IMR-90 (cell line): ENCODE measurements at places on chromosomes 3 and 15. TPM values are rescaled to one million over a fixed set of nuclear protein-coding genes. Genes with fewer than 3 reads are reported as not detected.
A peak's percentile ranks its signal among the peaks of the same experiment; 100 is the strongest.

DNA sequence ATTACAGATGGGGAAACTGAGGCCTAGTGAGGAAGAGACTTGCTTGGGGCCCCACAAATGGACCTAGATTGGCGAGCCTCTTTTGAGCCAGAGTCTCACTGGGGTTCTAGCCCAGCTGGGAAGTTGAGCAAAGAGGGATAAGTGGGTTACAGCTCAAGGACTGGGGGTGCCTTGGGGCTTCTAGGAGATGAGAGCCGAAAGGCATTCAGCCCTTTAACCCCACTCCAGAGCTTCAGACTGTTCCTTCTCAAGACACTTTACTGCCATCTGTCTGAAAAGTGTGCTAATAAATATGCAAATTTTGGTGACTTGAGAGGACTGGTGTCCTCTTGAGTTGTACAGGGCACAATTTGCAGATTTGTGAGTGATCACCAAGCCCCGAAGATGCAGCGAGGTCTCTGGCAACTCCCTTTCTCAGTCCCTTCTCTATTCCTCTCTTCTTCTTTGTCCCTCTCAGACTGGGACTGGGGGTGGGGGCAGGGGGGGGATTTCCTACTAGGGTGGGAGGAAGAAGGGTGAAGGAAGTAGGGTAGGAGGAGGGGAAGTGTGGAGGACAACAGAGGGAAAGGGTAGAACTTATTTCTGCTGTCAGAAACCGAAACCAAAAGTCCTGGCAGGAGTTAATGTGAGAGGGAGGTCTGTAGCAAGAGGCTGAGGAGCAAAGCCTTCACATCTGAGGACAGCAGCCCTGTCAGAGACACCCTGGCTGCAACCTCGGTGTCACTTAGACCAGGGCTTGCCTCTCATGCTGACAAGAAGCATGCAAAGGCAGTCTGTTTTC is 16.2 kb upstream of the ANKDD1A start:
- H3K36me3 ChIP-seq = no peaks in the 10 kb centered on the region
- H3K27me3 ChIP-seq = no peaks in the 10 kb centered on the region
- H3K4me3 ChIP-seq = no peak overlapping the region; the same call in 1 of the 2 replicates
- H3K27ac ChIP-seq = peak overlapping the region; percentile 9
- peaks cover 43% of the 10 kb centered on the region for H3K4me1 ChIP-seq
- DNase-seq = peak; percentile 65

DNA sequence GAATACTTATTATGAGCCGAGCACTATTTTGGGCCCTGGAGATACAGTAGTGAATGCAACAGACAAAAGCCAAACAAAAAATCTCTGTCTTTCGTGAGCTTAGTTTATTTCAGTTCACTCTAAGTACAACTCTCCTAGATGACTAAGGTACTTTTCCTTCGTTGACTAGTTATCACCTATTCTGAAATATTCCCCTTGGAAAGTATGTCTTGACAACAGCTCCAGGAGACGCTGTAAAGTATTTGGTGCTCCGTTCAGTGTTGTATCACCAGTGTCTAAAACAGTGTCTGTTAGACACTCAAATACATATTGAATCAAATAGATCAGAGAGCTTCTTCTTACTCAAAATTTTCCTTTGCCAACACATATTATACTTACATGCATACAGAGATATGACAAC is 119.6 kb downstream of the TFDP2 start:
- no peak for DNase-seq
- no peaks in the 10 kb centered on the region for H3K36me3 ChIP-seq
- H3K4me1 ChIP-seq = no peaks in the 10 kb centered on the region

- H3K4me1 ChIP-seq = peaks cover 7% of the 10 kb centered on the region
- H3K27me3 ChIP-seq = no peaks in the 10 kb centered on the region
- H3K4me3 ChIP-seq = no peak overlapping the region
Measured at GRCh38 chr3:46520531-46520930, 22.8 kb downstream of the RTP3 start.

GRCh38 chr3:144948711-144949110 is 977.1 kb downstream of the DIPK2A start:
- H3K27ac ChIP-seq = no peak overlapping the region
- no peaks in the 10 kb centered on the region for H3K27me3 ChIP-seq
- no peaks in the 10 kb centered on the region for H3K36me3 ChIP-seq
- no peak overlapping the region for H3K4me3 ChIP-seq
- no peaks in the 10 kb centered on the region for H3K4me1 ChIP-seq

DNA sequence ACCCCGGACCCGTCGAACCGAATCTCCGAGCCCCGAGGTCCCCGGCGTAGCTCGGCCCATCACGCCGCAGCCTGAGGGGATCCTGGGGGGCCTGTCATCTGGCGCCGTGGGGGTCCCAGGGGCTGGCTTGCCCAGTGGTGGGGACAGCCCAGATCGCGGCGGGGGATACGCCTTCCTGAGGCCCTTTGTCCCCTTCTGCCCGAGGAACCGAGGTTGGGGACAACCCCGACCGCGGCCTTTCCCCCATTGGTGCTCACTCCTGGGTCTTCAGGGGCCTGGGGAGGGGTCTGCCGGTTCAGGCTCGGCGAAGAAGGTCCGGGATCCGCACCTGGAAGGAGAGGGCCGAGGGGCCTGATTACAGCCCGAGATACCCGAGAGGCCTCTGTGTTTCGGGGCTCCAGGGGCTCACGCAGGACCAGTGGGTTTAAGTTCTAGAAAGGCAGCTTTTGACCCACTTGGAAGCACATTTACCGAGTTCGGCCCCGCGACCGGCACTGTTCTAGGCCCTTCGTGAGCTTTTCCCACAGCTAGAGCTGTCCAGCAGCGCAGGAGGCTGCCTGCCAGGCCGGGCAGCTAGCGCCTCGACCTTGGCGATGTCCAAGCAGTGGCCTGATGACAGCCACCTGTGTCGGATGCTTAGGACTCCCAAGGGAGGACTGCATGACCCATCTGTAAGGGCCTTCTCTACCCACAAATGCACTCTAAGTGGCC is 504 bp downstream of the ABHD2 start:
- DNase-seq = peak; percentile 34
- H3K27me3 ChIP-seq = no peaks in the 10 kb centered on the region
- peak overlapping the region; percentile 52 for H3K27ac ChIP-seq

GRCh38 chr3:11953778-11954177 is 50.4 kb upstream of the SYN2 start:
- no peak overlapping the region for H3K27ac ChIP-seq
- H3K27me3 ChIP-seq = peaks cover 6% of the 10 kb centered on the region
- no peak for DNase-seq
- no peak overlapping the region for H3K4me3 ChIP-seq
- no peaks in the 10 kb centered on the region for H3K4me1 ChIP-seq
- H3K36me3 ChIP-seq = no peaks in the 10 kb centered on the region

GRCh38 chr3:14698601-14699244 is 23.8 kb downstream of the C3orf20 start:
- no peak overlapping the region for H3K4me3 ChIP-seq
- H3K27ac ChIP-seq = no peak overlapping the region
- no peak for DNase-seq

DNA sequence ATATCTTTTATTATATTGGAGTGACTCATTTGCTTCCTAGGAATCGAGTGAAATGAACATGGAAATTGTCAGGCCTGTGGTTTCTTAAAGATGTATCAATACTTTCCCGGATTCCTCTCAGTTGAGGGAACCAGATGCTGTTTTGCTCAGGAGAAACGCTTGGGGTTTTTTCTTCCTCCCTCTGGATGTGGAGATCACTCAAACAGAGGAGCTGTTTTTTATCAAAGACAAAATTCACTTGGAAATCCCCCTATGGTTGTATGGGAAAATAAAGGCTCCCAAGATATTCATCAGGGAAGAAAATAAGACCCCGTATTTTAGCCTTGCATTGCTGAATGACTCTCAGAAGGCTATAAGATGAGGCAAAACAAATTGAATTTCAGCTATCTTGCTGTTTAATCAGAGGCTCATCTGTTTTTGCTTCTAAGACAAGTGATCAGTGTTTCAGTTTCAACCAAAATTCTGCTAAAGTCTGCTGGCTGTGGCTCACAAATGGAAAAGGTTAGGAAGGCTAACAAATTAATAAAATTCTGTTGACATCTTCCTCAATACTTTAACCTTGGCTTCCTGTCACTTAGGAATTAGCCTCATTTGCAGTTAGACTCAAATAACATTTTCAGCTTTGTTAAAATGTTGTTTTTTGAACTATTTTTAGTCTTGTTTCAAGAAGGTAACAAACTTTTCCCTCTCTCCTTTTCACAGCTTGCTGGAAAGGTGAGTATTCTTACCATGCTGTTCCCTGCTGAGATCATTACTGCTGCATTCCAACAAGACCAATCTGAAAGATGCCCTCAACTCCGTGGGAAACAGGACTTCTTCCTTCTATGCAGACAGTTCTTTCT is 83.6 kb downstream of the COL6A5 start:
- H3K4me3 ChIP-seq = no peak overlapping the region
- no peak for DNase-seq
- H3K27ac ChIP-seq = no peak overlapping the region
- H3K36me3 ChIP-seq = no peaks in the 10 kb centered on the region
- no peaks in the 10 kb centered on the region for H3K27me3 ChIP-seq

- DNase-seq = peak; percentile 42
- no peak overlapping the region for H3K4me3 ChIP-seq
- peaks cover 3% of the 10 kb centered on the region; the same call in 1 of the 2 replicates for H3K4me1 ChIP-seq
- H3K36me3 ChIP-seq = no peaks in the 10 kb centered on the region
- H3K27me3 ChIP-seq = no peaks in the 10 kb centered on the region
Measured at GRCh38 chr3:155948476-155948875, 78.0 kb downstream of the GMPS start.

DNA sequence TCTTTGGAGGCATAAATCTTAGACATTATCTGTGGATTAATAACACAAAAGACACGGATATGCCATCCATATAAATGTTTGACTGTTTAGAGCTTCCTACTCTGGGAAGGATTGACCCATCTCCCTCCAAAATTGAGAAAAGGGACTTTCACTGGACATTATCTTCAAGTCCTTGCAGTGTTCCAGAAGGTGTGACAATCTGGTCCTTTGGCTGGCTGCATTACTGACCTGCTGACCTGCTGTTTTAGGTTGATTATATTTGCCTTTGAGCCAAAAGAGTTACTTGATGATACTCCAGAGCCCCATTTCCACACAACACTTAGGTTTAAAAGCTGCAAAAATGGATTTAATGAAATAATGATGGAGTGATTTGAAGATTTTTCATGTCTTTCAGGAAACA is 504.6 kb downstream of the LPP start:
- H3K4me3 ChIP-seq = no peak overlapping the region
- H3K27me3 ChIP-seq = no peaks in the 10 kb centered on the region
- no peak overlapping the region for H3K27ac ChIP-seq

- DNase-seq = peak; percentile 61
- H3K36me3 ChIP-seq = no peaks in the 10 kb centered on the region; the same call in 1 of the 2 replicates
- no peaks in the 10 kb centered on the region for H3K27me3 ChIP-seq
- peak overlapping the region; percentile 65 for H3K27ac ChIP-seq
- H3K4me1 ChIP-seq = peaks cover 13% of the 10 kb centered on the region
Measured at GRCh38 chr15:48962662-48963523, 826 bp downstream of the SHC4 start.

- H3K4me3 ChIP-seq = no peak overlapping the region
- no peak overlapping the region for H3K27ac ChIP-seq
- H3K4me1 ChIP-seq = no peaks in the 10 kb centered on the region
- DNase-seq = no peak
- H3K27me3 ChIP-seq = peaks cover 11% of the 10 kb centered on the region
- H3K36me3 ChIP-seq = no peaks in the 10 kb centered on the region
Measured at GRCh38 chr3:122097141-122097540, 42.0 kb downstream of the CD86 start.

GRCh38 chr15:88002706-88003105 is 253.8 kb downstream of the NTRK3 start:
- H3K4me1 ChIP-seq = no peaks in the 10 kb centered on the region
- no peak overlapping the region for H3K4me3 ChIP-seq
- H3K36me3 ChIP-seq = no peaks in the 10 kb centered on the region
- H3K27me3 ChIP-seq = no peaks in the 10 kb centered on the region
- no peak overlapping the region for H3K27ac ChIP-seq
- no peak for DNase-seq

Gene LXN
- total RNA-seq = 83.0 and 93.6 TPM in 2 replicates

Gene SHF
- total RNA-seq = 1.8 and 2.2 TPM in 2 replicates

Gene CSTA
- total RNA-seq = not detected in 2 replicates

Gene SPINT1
- total RNA-seq = 0.56 and 0.90 TPM in 2 replicates

Gene MANF
- total RNA-seq = 65.4 and 78.9 TPM in 2 replicates

Gene CHRFAM7A
- total RNA-seq = 0.18 TPM in 1 of 2 replicates, not detected in the other

Gene GOLGA6L9
- 0.90 and 1.1 TPM in 2 replicates for total RNA-seq

Gene ATP10A
- total RNA-seq = 12.8 and 13.8 TPM in 2 replicates

Gene NAALADL2
- 19.2 and 20.6 TPM in 2 replicates for total RNA-seq

Gene EEF1AKMT4
- 2.8 and 2.9 TPM in 2 replicates for total RNA-seq
